ENCODE measurements at places on chromosomes 11 and 22.

GRCh38 chr22:31650391-31650790 lies 11.6 kb downstream of the PISD start:
- DNase-seq: no peak

- no peak for DNase-seq
Observed at GRCh38 chr11:73949246-73949645, 1.6 kb upstream of the DNAJB13 start.

GRCh38 chr22:29071261-29072045 lies 1.4 kb upstream of the KREMEN1 start:
- no peak for DNase-seq

DNA sequence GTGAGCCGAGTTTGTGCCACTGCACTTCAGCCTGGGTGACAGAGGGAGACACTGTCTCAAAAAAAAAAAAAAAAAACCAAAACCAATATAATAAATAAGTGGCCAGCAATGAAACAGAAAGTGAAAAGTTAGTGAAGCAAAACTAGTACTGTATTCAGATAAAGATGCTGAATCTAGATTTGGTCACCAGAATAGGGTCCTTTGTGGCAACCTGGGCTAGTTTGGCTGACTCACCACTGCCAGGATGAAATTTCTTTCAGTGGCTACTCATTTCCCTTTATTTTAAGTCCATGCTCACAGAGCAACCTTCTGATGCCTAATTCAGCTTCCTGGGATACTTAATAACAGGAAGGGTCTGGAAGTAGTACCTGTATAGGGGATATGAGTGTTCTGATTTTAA lies 26.0 kb downstream of the LIMK2 start:
- DNase-seq: no peak

- no peak for DNase-seq
Observed at GRCh38 chr11:42234451-42234951, 775.0 kb upstream of the LRRC4C start.

DNA sequence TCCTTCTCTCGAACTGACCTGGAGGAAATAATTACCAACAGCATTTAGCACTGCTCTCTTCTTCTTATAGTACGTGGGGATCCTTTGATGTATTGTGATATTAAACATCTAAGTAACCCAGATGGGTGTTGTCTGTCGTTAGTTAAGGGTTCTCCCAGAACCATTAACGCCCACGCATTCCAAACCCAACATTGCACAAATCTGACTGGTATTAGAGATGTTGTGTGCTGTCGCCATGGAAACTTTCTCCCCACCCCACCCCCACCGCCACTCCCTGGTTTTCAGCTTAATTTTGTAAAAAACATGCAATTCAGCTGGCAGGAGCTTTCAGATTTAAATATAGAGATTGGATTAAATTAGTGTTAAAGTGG lies 1495.2 kb downstream of the TBC1D22A start:
- DNase-seq: no peak

DNA sequence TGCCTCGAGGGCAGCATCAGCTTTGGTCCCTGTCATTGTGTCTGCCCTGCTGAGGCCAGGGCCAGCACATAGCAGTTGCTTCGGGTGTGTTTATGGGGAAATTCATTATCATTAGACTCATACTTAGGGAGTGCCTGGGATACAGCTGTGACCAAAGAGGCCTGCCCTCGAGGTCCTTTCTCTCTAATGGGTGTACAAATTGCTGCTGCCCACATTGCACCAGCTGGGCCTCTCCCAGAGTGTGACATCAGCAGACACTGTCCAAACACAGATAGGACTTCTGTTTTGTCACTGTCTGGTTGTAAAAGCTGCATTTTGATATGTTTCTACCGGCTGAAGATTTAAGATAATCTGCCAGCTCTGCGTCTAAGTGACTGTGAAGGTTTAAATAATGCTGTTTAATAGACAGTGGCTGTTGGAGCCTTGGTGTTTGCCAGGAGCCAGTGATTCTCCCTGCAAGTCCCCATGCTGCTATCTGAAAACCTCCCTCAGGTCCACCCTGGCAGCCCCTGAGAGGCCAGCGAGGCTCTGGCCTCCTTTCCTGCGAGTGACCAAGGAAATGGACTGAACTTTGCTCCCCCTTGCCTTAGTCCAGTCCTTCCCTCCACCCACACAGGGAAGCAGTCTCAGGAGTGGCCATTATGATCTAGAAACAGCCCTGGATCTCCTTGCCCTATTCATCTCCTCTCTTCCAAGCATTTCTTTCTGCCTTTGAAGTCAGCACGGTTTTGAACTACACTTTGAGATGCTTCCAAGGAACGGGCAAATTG lies 505.2 kb downstream of the TBC1D22A start:
- DNase-seq: no peak

DNA sequence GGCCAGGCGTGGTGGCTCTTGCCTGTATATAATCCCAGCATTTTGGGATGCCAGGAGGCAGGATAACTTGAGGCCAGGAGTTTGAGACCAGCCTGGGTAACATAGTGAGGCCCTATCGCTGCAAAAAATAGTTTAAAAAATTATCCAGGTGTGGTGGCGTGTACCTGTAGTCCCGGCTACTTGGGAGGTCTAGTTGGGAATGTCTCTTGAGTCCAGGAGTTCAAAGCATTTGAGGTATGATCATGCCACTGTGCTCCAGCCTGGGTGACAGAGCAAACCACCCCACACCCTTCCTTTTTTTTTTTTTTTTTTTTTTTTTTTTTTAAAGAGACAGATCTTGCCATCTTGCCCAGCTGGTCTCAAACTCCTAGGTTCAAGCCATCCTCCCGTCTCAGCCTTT lies 16.8 kb downstream of the CBL start:
- no peak for DNase-seq

DNA sequence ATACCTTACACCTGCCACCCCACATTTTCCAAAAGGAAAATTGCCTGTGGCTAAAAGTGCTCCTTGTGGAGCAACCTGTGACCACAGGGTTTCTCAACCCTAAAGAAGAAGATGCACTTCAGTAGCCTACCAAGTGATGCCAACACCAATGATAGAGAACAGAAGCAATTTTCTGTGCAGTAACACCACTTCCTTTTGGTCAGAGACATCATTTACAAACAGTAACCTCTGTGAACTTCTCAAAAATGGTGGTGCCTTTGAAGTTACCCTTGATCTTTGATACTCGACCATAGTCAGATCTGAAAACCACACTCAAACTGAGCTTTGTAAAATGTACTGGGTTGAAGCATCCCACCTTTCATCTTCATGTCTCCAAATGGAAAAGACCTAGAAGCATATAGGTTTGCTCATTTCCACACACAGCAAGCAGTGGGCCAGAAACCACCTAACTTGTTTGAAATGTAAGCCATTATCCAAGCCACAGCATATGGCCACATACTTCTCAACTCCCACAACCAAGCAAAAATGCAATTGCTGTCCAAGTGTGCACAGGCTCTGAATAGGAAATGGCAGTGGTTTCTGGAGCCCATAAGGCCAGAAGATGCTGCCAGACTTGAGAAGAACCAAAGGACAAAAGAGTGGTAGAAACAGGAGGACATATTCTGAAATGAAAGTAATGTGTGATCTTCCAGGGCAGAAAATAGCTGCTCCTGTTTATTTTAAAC lies 24.3 kb downstream of the MPPED2 start:
- DNase-seq: no peak

DNA sequence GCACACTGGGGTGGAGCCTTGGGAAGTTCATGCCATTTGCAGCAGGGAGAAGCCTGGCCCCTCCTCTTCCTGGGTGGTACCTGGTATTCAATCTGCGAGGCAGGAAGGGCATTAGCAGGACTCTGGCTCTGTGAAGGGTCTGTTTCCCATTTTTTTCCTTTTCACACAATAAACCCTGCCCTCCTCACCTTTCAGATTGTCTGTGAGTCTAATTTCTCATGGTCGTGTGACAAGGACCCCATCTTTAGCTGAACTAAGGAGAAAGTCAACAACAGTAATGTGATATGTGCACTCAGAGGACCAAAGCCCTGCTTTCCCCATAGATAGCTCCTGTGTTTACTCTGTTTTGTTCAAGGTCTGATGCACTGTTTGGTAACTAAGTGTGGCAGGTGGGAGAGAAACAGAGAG lies 26.6 kb upstream of the CASP4 start:
- DNase-seq: peak; percentile 93

DNA sequence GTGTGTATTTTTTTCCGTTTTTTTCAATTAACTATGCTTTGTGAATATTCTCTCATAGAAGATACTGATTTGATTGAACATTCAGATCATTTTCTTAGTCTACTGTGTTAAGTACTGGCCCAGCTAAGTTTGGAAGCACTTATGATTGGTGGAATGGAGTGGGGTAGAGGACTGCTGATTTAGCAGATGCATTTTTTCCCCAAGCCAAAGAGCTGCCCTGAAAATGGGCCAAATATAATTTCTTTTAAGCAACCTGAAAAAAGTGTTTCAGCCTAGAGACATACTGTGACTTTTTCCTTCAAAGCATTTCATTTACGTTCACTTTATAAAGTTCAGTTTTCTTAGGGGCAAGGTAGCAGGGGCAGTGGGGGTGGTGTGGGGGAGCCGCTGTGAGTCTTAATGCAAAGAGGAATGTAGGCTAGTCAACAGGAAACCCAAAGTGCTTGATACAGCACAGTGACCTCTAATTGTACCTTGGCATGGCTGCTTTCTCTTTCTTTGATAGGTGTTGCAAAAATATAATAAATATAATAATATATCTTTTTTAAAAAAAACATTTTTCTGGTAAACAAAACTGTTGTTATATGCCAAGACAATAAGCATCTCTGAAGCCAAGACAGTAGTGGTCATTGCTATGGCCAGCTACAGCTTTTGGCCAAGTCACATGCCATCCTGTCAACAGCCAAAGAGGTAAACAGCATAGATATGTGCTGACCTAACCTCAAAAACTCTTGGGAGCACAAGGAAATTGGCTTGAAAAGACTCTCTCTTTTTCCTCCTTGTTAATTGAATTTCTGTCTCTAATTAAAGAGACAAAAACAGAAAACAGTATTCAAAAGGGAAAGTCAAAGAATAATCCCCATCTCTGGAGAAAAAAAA lies 58.8 kb downstream of the LIF start:
- DNase-seq: no peak

DNA sequence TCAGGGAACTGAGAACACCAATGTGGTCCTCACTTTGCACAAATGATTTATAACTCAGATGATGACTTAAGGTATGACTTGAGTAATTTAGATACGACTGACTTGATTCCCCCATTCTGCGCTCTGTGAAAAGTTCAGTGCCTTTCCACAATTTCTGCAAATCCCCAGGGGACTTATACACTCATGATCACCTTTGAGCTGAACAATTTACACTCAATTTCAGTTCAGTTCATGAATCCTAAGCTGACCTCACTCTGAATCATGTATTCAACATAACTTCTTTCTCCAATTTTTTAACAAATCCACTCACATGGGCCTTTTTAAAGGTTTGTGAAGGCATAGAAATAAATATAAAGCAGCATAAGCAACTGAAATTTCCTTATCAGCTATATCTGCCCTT lies 274.2 kb downstream of the FAM76B start:
- no peak for DNase-seq

DNA sequence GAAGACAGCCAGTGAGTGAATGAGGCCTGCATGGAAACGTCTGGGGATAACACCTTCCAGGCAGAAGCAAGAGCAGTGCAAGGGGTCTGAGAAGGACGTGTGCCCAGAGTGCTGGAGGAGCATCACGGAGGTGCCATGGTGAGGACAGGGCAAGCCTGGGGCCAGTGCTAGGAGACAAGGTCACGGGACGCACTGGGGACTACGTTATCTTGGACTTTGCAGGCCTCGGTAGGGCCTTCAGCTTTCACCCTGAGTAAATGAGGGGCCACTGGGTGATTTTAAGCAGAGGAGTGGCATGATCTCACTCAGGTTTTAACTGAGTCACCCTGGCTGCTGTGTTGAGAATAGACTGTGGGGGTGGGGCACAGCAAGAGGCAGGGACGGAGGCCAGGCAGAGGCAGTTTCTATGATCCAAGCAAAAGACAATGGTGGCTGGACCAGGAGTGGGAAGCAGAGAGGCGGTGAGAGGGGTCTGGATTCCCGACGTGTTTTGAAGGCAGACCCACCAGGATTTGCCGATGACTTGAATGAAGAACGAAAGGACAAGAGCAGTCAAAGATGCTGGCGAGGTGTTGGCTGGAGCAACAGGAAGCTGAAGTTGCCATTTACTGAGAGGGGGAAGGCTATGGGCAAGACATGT lies 102.7 kb upstream of the PARVA start:
- no peak for DNase-seq

GRCh38 chr22:28043266-28043665 lies 124.2 kb upstream of the PITPNB start:
- DNase-seq: no peak

DNA sequence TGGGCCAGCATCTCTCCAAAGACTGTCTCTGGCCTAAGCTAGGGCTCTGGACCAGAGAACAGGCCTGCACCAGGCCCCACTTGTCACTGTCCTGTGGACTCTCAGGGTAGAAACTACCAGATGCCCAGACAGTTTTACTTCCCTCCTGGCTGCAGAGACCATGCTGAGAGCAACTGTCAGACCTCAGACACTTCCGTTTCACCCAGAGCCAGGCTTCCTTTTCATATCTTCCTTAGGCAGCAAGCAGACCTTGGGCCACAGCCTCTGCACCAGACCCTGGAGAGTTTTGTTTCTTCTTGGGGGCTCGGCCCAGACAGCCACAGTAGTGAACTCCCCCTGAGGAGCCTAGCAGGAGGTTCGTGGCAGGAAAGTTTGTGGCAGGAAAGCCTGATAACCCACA lies 12.1 kb upstream of the FCHSD2 start:
- DNase-seq: no peak

GRCh38 chr11:32884770-32885384 lies 7.7 kb upstream of the QSER1 start:
- no peak for DNase-seq

GRCh38 chr11:70423523-70424505 lies 25.5 kb downstream of the CTTN start:
- no peak for DNase-seq

DNA sequence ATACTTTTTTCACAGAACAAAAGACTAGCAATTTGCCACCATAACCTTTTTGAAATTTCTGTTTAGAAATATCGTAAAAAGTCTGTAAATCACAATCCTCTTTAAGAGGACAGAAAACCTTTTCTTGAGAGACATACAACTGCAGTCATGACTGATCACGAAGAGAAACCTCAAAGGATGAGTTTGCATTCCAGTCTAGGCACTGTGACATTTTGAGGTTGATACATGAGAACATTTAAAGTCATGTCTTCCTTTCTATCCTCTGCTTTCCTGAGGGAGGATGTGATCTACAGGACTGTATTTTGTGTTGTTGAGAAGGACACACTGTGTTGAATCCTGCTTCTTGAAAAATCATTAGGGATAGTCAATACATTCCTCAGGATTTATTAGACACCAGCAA lies 476.7 kb upstream of the CCDC179 start:
- no peak for DNase-seq

- no peak for DNase-seq
Observed at GRCh38 chr11:108666373-108666772, 1.5 kb downstream of the DDX10 start.

GRCh38 chr22:32534252-32535235 lies 59.9 kb downstream of the FBXO7 start:
- no peak for DNase-seq

GRCh38 chr11:63710476-63711217 lies 29.3 kb downstream of the RTN3 start:
- no peak for DNase-seq

- DNase-seq: no peak
Observed at GRCh38 chr11:121914508-121915059, 201.4 kb downstream of the BLID start.

Data from NCI-H1092 treated with DMSO at 0.1 percent for 48 hours (cell line).